Nephron progenitor cell (in vitro differentiated cells): ENCODE measurements at places on chromosomes 12 and 14.

GRCh38 chr12:53267306-53267998 is 647 bp upstream of the ESPL1 start:
- no peak for DNase-seq

DNA sequence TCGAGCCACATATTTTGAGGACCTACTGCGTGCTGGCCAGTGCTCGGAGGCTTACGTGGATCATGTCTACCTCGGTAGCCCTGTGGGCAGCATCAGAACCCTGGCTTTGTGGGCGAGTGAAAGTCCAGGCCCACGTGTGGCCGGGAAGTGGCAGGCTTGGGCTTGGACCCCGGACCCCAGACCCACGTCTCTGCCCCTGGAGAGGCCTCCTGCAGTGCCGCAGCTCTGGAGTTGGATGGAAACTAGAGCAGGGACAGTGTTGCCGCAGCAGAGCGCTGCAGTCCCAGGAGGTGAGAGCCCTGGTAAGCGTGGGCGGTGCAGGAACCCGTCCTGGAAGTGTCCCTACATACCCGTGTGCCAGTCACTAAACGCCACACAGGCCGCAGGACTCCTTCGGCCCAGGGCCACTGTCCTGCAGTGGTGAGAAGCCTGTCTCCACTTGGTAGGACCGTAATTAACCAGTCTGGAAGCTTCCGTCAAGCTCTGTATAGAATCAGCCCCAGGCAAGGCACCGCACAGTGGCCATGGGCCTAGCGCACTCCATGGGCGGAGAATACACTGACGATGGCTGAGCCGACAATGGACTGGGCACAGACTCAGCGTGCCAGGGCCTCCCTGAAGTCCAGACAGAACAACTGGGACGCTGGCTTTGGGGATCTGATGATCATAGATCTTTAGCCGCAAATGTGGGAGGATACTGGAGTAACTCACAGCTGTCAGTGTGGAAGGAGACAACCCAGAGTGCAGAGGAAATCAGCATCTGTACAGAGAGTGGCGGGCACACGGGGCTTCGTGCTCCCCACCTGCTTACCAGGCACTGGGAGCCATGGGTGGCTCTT is 219.5 kb downstream of the KIF26A start:
- no peak for DNase-seq

DNA sequence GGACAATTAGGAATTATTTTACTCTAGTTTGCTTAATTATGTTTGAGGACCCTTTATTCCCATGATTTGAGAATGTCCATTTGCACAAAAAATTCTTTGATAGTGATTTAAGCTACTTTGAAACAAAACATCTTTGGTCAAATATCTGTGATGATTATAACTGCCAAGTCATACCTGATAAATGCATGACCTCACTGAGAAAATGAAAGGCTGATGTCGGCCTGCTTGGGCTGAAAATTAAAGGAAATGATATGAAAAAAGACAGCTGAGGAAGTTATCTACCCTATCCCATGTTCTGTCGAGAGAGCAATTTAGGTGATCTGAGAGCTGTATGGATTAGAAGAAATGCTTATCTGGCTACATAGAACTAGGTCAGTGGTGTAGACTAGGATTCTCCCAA is 43.6 kb downstream of the ATL1 start:
- no peak for DNase-seq

- no peak for DNase-seq
Observed at GRCh38 chr12:85625467-85625866, 210.7 kb downstream of the RASSF9 start.

- no peak for DNase-seq
Observed at GRCh38 chr12:109483346-109483745, 5.9 kb downstream of the UBE3B start.

DNA sequence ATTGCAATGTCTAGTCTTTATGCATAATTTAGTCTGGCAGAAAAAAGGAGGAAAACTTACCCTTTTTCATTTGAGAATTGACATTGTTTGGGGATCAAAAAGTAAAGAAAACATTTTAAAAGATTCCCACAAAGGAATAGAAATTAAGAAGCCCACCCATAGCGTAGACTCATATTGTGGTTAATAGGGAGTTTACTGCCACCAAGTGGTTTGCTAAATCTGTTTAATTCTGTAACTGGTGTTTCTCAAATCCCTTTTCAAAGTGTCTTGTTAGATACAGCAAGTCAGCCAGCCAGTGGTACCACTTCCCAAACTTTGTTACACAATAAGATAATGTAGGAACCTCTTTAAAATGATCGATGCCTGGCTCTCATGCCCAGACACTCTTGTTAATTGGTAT is 180.3 kb downstream of the IPO8 start:
- DNase-seq, result no peak

DNA sequence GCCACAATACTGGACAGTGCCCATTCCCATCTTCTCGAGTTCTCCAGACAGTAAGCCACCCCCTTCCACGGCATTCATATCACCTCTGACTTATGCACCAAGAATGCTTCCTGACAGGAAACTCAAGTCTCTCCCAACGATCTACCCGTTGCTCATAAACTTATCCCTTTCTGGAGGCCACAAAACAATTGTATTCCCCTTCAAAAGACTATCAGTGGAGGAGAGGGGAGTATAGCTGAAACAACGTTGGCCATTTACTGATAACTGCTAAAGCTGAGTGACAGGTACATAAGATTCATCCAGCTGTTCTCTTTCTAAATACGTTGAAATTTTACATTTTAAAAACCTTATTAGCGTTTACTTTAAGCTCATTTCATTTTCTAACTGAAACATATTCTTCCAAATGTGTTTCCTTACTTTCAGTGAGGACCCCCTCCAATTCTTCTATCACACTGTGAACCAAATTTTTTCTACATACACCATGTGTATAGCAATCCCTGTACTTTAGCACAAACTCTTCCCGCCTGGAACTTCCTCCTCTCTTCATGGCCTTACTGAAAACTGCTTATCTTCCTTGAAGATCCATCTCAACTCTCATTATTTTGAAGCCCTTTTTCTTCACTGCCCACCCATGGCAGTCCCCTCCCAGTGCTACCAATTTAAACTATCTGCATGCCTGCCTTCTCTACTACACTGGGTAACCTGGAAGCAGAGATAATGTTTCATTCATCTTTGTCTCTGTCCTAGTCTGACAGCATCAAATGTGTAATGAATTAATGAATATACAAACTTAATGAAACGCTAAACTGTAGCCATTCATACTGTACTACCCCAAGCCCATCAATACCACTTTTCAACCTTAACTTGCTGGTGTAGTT is 28.8 kb downstream of the ATXN2 start:
- DNase-seq, result no peak

DNA sequence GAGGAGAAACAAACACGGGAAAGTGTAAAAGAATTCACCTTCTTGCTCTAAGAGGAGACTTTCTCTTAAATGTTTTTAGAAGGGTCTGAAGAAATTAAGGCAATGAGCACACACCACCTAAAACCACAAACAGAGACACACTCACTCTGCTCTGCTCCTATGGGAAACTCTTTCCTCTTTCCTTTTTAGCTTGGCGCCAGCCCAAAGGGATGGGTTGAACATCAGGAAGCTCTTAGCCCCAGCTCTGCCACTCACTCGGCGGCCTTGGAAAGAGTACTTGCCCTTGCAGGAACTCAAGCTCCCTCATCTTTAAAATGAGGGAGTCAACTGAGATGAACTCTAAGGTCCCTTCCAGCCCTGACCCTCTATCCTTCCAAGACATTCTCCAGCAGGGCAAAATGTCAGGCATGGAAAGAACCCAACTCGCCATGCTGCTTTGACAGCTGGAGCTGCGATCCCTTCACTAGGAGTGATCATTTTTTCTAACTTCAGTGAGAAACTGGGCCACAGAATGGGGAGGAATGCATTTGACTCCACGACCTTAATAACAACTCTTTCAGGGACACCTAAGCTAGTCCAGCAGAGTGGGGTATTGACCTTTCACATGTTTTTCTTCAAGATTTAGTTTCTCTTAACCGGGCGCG is 980 bp upstream of the RNASE8 start:
- no peak for DNase-seq

DNA sequence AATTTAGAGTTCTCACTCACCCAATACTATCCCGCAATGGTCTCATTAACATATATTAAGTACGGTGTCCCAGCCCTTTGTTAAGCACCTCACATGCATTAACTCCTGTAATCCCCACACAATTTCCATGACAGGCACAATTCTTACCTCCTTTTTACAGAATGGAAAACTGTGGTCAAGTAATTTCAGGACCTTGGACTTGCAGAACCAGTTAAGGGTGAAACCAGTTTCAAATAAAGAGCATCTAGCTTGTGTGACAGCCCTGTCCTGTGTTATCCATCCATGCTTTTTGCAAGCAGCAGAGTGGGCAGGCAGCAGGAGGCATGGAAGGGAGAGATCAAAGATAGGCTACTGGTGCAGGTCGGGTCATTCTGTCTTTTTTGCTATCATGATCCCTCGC is 470.8 kb downstream of the NELL2 start:
- no peak for DNase-seq

- no peak for DNase-seq
Observed at GRCh38 chr12:104410326-104410725, 46.4 kb upstream of the CHST11 start.

DNA sequence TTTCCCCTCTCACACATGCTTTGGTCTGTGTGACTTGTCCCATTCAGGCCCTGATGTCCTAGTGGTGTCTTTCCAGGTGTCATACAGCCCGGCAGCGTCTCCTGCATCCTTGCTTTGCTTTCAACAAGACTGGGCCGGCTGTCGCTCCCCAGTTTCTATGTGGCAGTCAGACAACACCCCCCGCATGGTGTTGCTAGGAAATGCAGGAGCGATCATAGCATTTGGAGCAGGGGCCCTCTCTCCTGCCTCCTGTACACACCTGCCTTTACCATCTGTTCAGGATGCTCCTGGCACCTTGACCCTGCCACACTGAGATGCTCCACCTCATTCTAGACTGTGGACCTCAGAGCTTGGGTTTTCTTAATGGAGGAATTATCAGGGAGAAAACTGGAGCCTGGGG is 29.5 kb downstream of the CACNA1C start:
- no peak for DNase-seq

- DNase-seq, result no peak
Observed at GRCh38 chr14:64654246-64654900, 49.9 kb upstream of the PLEKHG3 start.

DNA sequence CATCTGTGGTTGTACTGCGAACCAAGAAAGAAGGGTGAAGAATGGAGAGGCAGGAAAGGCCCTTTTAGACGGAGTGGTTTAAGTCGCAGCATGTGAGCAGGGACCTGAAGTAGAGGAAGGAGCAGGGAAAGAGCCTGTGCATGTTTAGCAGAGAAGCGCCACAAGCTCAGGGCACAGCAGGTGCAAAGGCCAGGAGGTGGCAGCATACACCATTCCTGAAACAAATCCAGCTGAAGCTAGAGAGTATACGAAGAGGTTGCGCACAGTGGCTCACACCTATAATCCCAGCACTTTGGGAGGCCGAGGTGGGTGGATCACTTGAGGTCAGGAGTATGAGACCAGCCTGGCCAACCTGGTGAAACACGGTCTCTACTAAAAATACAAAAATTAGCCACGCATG is 49.9 kb downstream of the HELB start:
- peak; percentile 20 for DNase-seq

- no peak for DNase-seq
Observed at GRCh38 chr14:61925043-61925442, 162.8 kb downstream of the SNAPC1 start.

- DNase-seq, result no peak
Observed at GRCh38 chr14:43855556-43855955, 651.5 kb downstream of the FSCB start.

DNA sequence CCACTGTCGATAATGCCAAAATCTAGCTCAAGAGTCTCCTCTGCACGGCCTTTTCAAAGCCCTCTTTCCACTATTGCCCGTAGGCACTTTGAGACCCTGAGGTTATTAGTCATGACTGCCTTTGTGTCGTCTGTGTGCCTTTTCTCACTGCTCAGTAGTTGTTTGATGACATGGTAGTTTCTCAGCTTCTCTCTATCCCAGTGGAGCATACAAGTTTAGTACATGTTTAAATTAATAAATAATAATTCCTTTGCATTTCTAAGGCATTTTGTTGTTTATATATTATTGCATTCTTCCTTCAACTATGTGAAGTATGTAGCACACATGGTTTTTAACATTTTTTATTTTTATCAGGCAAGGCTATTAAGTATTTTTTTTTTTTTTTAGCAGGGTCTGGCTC is 458.1 kb downstream of the PCNX1 start:
- DNase-seq, result no peak

DNA sequence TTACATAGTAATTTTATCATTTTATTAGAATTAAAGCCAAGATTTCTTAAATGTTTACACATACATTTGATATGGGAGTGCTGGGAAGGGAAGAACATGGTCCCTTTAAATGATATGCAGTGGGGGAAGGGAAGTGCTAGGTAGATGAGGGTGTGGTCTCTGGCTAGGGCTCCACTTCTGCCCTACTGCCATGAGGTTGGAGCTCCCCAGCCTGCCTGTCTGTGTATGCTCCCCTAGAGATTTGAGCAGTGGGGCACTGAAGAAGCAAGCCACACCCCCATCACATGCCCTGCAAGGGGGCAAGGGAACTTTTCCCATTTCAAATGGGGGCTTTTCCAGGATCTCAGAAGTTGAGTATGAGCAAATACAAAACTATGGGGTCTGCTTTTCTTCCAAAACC is 25.5 kb downstream of the CLECL1 start:
- DNase-seq, result no peak

DNA sequence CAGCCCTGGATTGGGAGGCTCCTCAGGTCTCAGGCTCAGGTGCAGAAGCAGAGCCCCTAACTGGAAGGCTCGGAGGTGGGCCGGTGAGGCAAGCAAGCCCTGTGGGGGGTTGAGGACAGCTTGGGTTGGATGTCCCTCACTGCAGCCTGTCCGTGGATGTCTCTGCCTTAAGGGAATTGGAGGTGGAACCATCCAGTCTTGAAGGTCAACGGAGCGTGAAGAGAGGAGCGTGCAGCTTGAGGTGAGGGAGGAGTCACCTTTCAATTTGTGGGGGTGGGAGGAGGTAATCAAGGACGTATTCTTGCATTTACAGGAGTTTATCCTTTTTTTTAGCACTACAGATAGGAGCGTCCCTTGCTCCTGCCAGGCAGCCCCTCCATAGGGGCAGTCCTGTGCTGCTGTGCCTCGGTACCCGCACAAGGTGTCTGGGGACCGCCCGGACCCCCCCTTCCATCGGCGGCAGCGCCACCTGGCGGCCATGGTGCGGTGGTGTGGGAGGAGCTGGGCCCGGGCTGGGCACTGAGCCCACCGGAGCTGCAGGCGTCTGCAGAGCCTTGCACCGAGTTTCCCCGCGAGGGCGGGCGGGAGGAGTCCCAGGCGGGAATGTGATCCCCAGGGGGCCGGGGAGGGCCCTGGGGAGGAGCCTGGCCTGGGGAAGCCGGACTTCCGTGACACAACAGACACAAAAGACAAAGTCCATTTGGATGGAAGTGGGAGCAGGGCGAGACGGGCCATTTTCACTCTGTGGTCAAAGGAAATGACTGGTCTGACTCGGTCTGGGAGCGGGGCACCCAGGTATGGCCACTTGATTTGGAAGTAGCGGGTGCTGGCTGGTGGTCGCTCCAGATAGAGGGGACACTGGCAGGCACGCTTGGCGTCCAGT is 864 bp downstream of the DNAJC22 start:
- peak; percentile 90 for DNase-seq

DNA sequence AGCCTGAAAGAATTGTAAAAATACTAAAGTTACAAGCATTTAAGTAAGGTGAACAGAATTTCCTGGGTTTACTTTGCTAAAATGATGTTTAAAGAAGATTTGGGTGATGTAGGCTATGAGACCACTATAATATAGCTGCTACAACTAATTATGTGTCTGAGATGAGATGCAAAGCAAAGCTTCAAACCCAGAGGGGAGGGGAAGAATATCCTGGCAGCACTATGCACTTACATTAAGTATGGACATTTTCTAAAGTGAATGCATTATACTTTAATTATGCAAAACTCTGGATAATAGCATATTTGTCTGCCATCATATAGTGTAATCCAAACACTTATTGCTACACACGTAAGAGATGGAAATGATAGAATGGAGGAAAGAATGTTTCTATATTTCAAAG is 1003.7 kb downstream of the GALC start:
- DNase-seq, result no peak
